MCF 10A (cell line): ENCODE measurements at places on chromosomes 6 and 20. TPM values are rescaled to one million over a fixed set of nuclear protein-coding genes. Genes with fewer than 3 reads are reported as not detected.

LCA5 gene
- 4.5 TPM in 2 replicates for total RNA-seq

C6orf15 gene
- not detected in 2 replicates for total RNA-seq

DPPA5 gene
- not detected in 2 replicates for total RNA-seq

XKR7 gene
- not detected in 2 replicates for total RNA-seq

PTP4A1 gene
- total RNA-seq: 239 and 382 TPM in 2 replicates

FAM83C gene
- not detected in 2 replicates for total RNA-seq

SLC17A1 gene
- not detected in 2 replicates for total RNA-seq

ENPP5 gene
- 0.07 TPM in 1 of 2 replicates, not detected in the other for total RNA-seq

PI16 gene
- not detected in 2 replicates for total RNA-seq

EYA2 gene
- total RNA-seq: 0.12 TPM in 1 of 2 replicates, not detected in the other

- H3K27ac ChIP-seq: no peak overlapping the region
- peaks cover 6% of the 10 kb centered on the region for H3K4me1 ChIP-seq
- no peaks in the 10 kb centered on the region for H3K36me3 ChIP-seq
- H3K4me3 ChIP-seq: no peak overlapping the region
- no peaks in the 10 kb centered on the region for H3K27me3 ChIP-seq
Measured at GRCh38 chr6:25085756-25086155, 150.0 kb upstream of the RIPOR2 start.

DNA sequence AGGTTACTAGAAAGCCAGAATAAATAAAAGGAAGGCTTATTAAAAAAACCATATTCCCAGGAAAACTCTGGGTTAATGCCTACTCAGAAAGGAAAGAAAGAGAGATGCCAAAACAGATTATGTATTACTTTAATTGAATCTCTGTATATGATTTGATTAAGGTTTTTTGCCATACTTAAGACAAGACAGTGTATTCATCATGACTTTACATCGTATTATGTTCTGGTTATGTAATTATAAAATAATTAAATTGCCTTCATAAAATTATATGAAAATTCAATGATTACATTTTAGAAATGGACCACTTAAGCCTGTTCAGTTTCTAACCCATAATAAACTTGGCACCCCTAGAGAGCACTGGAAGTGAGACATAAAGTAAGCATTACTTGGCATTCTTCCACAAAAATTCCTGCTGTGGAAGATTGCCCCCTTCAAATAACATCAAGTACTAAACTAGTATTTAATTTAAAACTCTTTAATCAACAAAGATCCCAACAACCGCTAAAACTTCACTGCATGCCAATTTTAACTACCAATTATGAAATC is 20.8 kb upstream of the IBTK start:
- H3K27me3 ChIP-seq: no peaks in the 10 kb centered on the region
- no peak for DNase-seq
- no peak overlapping the region for H3K4me3 ChIP-seq
- H3K27ac ChIP-seq: no peak overlapping the region
- no peaks in the 10 kb centered on the region for H3K36me3 ChIP-seq
- H3K4me1 ChIP-seq: no peaks in the 10 kb centered on the region

- no peaks in the 10 kb centered on the region for H3K4me1 ChIP-seq
- no peaks in the 10 kb centered on the region for H3K36me3 ChIP-seq
- no peak for DNase-seq
- H3K4me3 ChIP-seq: no peak overlapping the region
- H3K27me3 ChIP-seq: peaks cover 65% of the 10 kb centered on the region
Measured at GRCh38 chr6:93389192-93389591, 30.2 kb downstream of the EPHA7 start.

GRCh38 chr6:114063956-114064355 is 93.0 kb upstream of the HDAC2 start:
- H3K27me3 ChIP-seq: peaks cover 16% of the 10 kb centered on the region
- H3K4me3 ChIP-seq: no peak overlapping the region
- H3K27ac ChIP-seq: no peak overlapping the region

GRCh38 chr6:145147981-145148749 is 587.2 kb downstream of the EPM2A start:
- no peaks in the 10 kb centered on the region for H3K27me3 ChIP-seq
- DNase-seq: peak; percentile 94
- no peak overlapping the region for H3K4me3 ChIP-seq
- peaks cover 25% of the 10 kb centered on the region for H3K4me1 ChIP-seq
- peak overlapping the region; percentile 21 for H3K27ac ChIP-seq
- no peaks in the 10 kb centered on the region for H3K36me3 ChIP-seq

DNA sequence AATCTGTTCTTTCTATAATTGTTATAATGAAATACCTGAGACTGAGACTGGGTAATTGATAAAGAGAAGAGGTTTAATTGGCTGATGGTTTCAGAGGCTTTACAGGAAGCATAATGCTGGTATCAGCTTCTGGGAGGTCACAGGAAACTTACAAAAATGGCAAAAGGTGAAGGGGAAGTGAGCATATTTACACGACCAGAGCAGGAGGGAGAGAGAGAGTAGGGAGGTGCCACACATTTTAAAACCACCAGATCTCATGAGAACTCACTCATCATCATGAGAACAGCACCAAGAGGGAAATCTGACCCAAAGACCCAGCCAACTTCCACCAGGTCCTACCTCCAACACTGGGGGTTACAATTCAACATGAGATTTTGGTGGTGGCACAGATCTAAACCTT is 2.6 kb upstream of the SIRPB1 start:
- H3K4me1 ChIP-seq: peaks cover 7% of the 10 kb centered on the region
- H3K27ac ChIP-seq: no peak overlapping the region
- no peak for DNase-seq
- H3K27me3 ChIP-seq: no peaks in the 10 kb centered on the region
- H3K4me3 ChIP-seq: no peak overlapping the region

DNA sequence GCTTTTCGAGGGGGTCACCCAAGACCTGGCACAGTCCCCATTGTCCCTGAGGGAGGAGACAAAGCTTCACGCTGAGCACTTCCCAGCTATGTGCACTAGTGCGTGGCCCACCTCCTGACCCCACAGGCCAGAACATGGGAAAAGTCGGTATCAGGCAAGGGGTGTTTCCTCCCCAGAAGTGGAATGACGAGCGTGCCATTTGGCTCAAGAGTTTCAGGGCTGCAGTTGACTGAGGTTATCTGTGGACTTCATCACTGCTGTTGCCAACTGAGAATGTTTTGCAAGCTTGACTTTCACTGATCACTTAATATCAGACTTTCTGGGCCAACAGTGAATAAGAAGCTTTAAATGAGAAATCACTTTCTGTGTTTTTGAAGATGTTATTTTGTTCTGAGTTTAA is 137.0 kb upstream of the AFDN start:
- no peak overlapping the region for H3K27ac ChIP-seq
- no peaks in the 10 kb centered on the region for H3K4me1 ChIP-seq
- no peak overlapping the region for H3K4me3 ChIP-seq
- peaks cover 51% of the 10 kb centered on the region for H3K27me3 ChIP-seq
- no peaks in the 10 kb centered on the region for H3K36me3 ChIP-seq

- H3K27ac ChIP-seq: no peak overlapping the region
- H3K27me3 ChIP-seq: no peaks in the 10 kb centered on the region
- H3K4me3 ChIP-seq: peak overlapping the region; percentile 24
- no peak for DNase-seq
Measured at GRCh38 chr6:43579171-43579570, 3.2 kb downstream of the POLH start.

GRCh38 chr6:39800034-39801032 is 8.2 kb downstream of the DAAM2 start:
- no peaks in the 10 kb centered on the region for H3K36me3 ChIP-seq
- H3K27ac ChIP-seq: no peak overlapping the region
- DNase-seq: no peak
- no peaks in the 10 kb centered on the region for H3K27me3 ChIP-seq

DNA sequence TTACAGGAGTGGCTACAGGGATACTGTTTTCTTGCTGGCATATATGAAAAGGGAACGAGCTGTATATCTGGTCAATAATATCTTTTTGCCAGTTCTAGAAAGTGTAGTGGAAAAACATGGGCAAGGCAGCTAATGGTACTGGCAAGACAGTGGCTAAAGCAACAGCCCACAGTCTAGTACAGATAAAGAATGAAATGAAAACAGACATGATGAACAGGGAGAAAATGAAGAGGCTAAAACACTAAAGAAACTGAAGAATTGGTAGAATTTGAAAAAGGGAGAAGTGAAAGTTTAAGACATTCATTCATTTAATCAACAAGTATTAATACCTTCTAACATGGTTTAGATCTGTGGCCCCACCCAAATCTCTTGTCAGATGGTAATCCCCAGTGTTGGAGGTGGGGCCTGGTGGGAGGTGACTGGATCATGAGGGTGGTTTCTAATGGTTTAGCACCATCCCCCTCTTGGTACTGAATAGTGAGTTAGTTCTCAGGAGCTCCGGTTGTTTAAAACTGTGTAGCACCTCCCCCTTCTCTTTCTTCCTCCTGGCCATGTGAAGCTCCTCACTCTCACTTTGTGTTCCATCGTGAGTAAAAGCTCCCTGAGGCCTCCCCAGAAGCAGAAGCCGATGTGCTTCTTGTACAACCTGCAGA is 18.1 kb downstream of the FAM184A start:
- no peak overlapping the region for H3K4me3 ChIP-seq
- no peaks in the 10 kb centered on the region for H3K36me3 ChIP-seq
- no peak for DNase-seq

GRCh38 chr20:55522296-55522815 is 483.0 kb downstream of the CBLN4 start:
- peaks cover 6% of the 10 kb centered on the region for H3K36me3 ChIP-seq
- no peaks in the 10 kb centered on the region for H3K27me3 ChIP-seq
- H3K4me1 ChIP-seq: no peaks in the 10 kb centered on the region
